ENCODE measurements at places on chromosomes 4 and X.

GRCh38 chrX:130075777-130076176 is 34.5 kb downstream of the ELF4 start:
- DNase-seq: no peak

- no peak for DNase-seq
Observed at GRCh38 chr4:150149381-150149780, 71.1 kb downstream of the DCLK2 start.

- no peak for DNase-seq
Observed at GRCh38 chr4:110106931-110107296, 91.5 kb downstream of the ELOVL6 start.

DNA sequence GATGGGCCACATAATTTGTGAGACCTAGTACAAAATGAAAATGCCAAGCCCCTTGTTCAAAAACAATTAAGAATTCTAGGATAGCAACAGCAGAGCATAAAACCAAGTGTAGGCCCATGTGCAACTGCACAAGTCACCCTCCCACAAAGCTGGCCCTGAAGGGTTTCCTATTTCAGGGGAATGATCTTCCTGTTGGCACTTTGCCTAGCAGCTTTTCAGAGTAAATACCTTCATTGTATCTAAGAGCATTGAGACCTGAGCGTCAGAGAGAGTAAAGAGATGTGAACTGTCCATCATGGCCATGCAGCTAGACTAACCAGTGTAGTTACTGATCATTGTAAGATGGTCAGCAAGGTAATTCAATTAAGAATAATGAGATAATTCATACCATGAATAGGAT is 113.6 kb downstream of the CNKSR2 start:
- DNase-seq: peak; percentile 12

DNA sequence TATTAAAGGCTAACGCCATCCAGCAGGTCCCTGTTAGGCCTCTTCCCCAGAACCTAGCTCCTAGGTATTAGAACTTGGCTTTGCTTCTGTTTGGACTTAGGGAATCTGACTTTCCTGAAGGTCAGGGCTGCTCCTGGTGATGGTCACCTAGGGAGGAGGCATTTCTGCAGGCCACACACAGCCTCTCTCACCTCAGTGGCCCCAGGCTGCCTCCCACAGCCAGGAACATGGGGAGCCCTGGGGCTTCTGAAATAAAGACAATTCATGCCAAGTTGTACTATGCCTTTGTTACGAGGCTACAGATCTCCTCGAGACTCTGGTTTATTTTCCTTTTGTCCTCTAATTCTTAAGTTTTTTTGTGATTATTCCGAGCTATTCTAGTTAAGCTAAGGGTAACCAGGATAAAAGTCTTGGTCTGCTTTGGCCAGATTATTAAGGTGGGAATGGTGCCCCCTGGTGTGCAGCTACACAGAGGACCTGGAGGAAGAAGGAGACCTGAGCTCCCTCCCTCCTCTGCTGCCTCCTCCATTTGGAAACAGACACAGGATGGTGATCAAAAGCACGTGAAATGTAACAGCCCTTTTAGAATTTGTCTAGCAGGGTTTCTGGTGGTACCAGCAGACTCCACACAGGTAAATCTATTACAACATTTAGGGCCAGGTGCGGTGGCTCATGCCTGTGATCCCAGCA is 131.0 kb downstream of the DCLK2 start:
- DNase-seq: no peak

GRCh38 chrX:118360429-118361125 is 14.7 kb downstream of the WDR44 start:
- no peak for DNase-seq

DNA sequence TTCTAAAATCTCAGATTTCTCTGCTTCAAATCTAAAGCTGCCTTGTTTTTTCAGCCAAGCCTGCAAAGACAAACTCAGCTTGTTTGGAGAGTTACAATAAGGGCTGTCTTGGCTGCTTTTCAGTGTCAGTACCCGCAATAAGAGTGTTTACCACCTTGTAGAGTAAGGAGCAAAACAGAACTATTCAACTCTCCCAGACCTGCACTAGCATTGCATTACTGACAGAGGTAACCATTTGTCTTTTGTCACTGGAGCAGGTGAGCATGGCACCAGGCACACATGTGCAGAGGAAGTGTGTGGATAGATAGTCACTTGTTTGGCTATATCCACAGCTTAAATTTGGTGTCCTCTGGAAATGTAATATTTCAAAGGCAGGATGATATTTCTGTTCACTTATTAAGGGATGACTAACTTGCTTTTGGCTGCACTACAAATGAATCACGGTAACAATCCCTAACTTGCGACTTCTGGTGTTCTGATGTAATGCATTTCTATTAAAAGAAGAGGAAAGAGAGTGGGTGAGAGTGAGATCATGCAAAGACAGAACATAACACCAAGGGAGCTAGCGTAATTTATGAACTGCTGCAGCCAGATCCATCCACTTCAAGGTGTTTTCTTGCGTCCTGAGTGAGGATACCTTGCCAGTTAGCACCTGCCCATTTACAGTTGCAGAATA is 38.6 kb downstream of the PTCHD1 start:
- DNase-seq: peak; percentile 26

GRCh38 chr4:101254776-101255175 is 92.5 kb downstream of the PPP3CA start:
- no peak for DNase-seq

DNA sequence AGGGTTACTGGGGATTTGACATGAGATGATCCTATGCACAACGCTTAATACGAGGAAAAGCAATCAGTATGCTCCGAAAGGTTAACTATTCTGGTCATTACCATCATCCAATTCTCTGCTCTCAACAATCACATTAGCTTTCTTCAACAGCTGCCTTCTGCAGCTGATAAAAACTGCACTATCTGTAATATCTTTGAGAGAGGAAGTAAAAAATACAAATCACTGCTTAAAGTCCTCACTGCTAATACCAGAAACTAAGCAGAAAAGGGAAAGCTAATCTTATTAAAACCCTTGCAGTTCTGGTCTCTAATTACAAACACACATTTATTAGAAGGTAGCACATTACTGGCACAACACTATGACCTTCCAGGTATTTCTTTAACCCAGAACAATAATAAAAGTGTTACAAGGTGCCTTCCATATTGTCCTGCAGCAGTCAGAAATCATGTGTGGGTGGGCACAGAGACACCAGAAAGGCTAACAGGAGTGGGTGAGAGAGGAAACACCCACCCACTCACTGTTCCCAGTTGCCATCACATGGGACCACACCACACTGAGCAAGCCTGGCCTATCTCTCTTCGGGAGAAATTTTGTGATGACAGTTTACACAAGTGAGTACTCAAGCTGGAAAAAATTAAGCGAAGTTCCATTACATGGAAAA is 71.0 kb downstream of the RELL1 start:
- no peak for DNase-seq

GRCh38 chr4:143183513-143184216 is 1.1 kb upstream of the USP38 start:
- no peak for DNase-seq

GRCh38 chr4:100287534-100287933 is 97.3 kb upstream of the DDIT4L start:
- DNase-seq: no peak

- DNase-seq: peak; percentile 89
Observed at GRCh38 chr4:19739101-19739651, 512.5 kb upstream of the SLIT2 start.

DNA sequence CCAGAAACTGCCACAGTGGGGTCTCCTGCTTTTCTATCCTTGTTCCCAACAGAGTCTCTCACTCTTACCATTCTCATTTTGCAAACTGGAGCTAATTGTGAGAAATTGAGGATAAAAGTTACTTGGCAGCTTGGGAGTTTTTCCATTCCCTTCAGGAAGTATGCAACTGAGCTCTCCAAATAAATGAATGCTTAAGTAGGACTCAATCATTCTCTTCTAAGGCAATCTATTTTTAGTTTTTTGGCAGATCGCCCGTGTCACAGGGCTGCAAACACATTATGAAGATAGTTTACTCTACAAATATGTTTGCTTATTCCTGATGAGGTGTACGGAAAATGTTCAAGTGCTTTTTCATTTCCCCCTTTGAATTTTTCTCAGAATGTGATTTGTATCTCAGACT is 5.3 kb downstream of the ASB11 start:
- DNase-seq: peak; percentile 34

DNA sequence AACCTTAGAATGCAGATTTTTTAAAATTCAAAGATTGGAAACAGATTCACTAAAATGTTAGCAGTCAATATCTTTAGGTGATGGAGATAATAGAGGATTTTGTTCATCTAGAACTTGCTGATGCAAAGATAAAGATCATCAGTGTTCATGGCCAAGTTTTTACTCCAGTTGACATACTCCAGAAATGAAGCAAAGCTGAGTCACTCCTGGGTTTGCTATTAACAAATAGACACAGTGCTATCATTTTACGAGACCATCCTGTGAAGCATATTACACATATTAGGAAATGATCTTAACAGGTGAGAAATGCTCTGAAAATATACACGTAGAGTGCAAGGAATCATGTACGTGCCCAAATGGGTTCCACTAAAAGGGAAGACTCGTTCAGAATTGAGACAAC is 170.6 kb upstream of the FAM9B start:
- DNase-seq: no peak

All from retinal pigment epithelial cell (primary cell).